ENCODE measurements at places on chromosomes 5 and 9.

DNA sequence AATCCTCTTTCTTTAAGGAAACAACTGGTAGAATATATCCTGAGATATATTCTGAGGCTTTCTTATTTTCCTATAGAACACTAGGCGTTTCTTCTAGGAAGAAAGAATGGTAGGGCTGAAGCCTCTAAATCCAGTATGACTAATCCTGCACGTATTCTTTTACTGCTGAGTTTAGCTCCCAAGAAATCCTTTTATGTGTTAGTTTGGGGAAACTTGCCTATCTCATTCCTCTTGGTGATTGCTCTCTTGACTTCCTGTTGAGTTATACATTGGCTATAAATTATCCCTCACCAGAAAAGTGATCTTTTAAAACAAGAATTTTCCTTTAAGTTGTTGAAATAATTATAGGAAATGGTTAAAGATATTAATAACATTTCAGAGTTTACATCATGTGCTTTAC lies 422.9 kb downstream of the TMEM161B start:
- DNase-seq = no peak

GRCh38 chr9:18761742-18762300 lies 271.2 kb downstream of the SAXO1 start:
- no peak for DNase-seq

DNA sequence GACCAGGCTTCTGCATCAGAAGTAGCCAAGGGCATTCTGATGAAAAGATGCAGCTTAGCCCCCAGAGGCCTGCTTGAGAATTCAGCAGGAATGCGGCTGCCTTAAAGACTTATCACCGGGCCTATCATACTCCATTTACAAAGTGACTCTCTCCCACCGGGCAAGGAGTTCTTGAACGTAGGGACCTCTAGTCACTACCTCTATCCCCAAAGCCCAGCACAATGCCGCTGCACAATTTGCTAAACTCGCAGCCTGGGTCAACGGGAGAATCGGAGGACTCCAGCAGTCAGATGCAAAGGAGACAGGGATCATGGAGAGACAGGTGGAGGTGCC lies 661 bp downstream of the PDCL start:
- DNase-seq = peak; percentile 48

DNA sequence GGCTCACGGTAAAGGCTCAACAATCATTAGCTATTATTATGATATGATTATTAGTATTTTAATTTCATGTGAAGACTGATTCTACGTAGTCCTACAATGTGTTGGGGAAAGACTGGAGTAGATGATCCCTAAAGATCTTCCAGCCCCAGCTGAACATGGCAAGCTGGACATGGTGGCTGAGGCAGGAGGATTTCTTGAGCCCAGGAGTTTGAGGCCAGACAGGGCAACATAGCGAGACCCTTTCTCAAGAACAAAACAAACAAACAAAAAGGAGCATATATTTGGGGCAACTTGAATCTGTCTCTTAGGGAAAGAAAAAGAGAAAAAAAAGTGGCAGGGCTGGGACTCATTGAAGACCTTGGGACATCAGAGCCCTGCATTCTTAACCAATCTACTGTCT lies 16.2 kb upstream of the FAT2 start:
- DNase-seq = no peak

DNA sequence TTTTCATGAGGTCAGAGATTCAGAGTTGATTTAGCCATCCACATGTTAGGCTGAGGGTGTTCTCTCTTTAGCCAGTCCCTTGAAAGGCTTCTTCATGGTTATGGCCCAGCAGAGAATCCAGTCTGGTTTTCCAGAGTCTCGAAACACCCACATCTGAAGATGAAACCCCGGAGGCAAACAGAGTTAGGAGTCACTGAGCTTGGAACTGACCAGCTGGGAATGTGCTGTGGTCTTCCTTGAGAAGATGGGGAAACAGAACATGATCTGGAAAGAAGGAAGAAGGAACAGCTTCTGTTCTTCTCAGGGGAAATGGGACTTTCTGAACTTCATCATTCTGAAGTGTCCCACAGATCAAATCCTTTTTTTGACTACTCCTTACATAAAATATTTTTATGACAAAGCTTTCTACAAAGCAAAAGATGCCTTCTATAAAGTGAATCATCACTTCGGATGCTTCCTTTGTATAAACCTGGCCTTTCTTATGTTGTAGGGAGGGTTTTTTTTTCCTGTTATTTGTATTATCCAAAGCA lies 45.4 kb downstream of the ZNF618 start:
- DNase-seq = no peak

DNA sequence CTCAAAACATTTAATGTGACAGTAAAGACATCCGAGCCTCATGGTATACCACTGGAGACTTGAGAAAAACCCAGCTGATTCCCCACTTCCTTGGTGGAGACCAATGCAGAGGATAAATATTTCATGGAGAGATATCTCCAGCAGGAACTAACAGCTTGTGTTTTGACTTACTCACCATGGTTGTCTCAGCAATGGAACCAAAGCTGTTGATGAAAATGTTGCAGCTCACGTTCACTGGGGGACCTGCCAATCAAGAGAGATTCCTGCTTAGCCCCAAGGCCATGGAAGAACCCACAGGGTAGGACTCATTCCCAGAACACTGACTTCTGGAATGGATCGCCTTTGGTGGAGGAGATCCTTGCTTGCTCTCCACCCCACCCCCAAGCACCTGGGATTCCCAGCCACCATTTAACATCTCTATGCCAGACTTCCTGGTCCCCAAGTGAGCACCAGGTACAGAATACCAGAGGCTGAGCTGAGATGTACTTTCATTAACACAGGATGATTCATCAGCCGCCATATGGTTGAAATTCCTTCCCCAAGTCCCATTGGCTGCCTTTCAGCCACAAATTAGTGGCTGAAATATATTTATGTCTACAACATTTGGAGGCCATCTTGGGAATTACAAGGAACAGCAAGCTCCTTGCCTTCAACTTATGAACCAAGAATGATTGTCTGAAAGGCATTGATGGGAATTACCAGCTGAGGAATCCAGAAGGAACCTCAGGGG lies 37.9 kb downstream of the GLRA1 start:
- peak; percentile 52 for DNase-seq

- DNase-seq = no peak
These were observed 831 bp upstream of the TBC1D9B start for GRCh38 chr5:179908528-179908927.

DNA sequence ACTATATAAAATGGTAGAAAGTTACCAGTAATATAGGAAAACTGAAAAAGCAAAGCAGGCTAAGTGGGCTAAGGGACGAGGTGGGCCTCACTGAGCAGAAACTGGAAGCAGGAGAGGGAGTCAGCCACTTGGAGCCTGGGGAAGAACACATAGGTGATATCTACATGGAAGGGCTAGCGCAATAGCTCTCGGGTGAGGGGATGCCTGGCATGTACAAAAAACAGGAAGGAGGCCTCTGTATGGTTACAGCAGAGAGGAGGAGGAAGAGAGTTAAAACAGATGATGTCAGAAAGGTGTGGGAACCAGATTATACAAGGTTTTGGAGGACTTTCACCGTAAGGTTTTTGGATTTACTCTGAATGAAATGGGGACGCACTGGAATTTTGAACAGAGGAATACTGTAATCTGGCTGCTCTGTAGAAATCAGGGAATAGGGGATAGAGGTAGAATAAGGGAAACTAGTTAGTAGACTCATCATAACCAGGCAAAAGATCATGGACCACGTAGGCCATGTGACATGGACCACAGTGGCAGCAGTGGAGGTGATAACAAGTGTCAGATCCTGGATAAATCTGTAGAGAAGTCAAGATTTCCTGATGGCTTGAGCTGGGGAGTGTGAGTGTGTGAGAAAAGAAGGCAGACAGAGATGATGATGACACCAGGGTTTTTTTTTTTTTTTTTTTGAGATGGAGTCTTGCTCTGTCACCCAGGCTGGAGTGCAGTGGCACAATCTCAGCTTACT lies 52.5 kb downstream of the FNBP1 start:
- DNase-seq = no peak

GRCh38 chr9:89929673-89930480 lies 325.1 kb downstream of the GADD45G start:
- no peak for DNase-seq

- DNase-seq = no peak
These were observed 22.7 kb upstream of the LECT2 start for GRCh38 chr5:135977375-135977928.

DNA sequence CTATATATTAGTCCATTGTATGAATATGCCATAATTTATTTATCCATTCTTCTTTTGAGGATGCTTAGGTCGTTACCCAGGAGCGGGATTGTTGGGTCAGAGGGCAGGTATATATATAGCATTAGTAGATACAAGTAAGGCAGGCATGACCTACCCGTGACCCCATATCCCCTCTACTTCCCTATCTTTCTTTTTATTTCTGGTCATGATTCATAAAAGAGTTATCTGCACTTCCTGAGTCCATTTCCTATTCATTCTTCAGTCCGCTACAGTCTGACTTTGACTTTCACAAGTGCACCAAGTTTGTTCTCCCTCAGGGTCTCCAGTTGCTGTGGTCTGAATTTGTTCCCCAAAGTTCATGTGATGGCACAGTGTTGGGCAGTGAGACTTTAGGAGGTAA lies 6.9 kb downstream of the RHOBTB3 start:
- DNase-seq = peak; percentile 16

- DNase-seq = no peak
These were observed 14.6 kb downstream of the ANKS6 start for GRCh38 chr9:98781588-98782383.

DNA sequence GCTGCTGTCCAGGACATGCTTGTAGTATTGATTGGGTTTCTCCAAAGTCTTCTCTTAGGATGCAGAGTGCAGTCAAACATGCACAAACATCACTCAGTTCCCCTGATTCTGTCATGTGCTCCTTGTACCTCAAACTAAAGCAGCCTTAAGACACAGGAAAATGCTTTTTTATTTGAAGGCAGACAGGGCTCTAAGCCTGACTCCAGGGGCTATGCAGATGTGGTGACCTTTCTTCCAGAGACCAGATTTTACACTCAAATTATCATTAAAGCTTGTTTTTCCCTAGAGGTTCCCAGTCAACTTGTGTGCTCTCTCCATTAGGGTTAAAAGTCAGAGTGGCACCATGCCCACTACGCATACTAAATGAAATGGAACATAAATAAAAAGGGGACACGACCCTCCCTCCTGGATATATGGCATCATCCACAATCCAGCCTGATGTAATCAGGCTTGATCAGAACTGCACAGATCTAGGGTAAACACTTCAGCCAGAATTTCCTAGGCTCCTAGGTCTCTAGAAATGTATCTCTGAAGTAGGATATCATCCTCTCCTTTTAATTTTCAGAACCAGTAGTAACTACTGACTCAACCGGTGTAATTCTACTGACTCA lies 771.1 kb downstream of the NR2F1-AS1 start:
- DNase-seq = no peak

- DNase-seq = peak; percentile 99
These were observed 34.2 kb downstream of the MTAP start for GRCh38 chr9:21836437-21837161.

DNA sequence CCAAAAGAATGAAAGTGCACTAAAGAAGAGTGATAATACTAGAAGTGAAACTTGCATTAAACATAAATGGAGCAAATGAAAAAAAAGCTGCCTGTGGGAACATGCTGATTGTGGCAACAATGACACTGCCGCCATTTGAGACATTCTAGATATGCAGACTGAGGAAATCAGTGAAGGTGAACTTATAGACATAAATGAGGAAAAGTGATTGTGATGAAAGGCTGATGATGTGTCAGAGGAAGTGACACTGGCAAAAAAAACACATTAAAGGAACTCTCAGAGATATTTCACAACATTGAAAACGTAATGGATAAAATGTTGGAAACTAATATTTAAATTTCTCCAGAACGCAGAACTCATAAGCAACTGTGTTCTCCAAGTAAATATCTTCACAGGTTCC lies 1.2 kb downstream of the ERCC8 start:
- DNase-seq = no peak

DNA sequence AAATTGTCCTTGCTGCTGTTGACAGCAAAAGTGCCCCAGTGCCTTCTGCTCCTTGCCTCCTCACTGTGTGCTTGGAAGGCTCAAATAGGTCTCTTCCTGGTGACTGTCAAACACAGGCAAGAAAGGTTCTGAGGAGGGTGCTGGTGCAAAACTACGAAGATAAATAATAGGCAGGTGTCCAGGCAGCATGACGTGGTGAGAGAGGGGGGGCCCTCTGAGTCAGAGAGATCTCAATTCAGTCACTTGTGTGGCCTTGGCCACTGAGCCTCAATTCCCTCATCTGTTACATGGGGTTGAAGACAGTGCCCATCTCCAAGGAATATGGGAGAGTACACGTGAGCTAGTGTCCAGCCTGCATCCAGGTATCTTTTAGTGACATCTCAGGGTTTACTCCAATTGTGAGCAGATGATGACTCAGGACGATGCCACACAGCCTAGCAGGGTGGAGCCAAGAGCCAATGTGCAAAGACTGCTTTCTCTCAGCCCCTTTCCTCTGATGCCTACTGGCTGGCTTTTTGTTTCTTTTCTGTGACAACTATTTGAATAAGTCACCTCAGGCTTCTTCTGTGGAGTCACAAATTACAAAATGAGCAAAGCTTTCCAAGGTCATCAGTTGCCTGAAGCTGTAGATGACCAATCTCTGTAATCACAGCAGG lies 29.7 kb upstream of the SMIM32 start:
- DNase-seq = no peak

DNA sequence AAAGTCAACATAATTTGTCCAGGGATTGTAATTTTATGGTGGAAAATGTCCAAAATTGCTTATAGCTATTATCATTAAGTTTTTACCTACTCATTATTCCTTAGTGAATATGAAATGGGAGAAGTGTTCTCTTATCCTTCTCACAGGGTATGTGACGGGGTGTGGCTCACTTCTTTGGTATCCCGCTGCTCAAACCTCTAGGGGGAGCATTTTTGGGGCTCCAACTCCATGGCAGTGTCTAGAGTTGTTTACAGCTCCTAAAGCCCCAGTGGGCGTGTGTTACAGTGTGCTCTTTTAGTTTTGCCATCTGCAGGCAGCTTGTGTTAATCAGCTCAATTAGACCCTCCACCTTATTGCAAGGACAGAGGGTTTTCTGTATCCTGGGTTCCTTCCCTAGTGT lies 89.4 kb downstream of the CDKN2A start:
- DNase-seq = peak; percentile 26

DNA sequence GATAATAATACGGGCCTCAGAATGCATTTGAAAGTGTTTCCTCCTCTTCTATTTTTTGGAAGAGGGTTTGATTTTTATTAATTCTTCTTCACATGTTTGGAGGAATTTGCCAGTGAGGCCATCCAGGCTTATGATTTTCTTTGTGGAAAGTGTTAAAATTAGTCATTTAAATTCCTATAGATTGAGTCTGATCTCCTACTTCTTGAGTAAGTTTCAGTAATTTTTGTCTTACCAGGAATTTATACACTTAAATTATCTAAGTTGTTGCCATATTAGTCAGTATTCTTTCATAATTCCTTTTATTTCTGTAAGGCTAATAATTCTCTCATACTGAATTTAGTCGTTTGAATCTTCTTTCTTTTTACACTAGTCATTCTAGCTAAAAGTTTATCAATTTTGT lies 25.2 kb upstream of the HAPLN1 start:
- DNase-seq = peak; percentile 11

- DNase-seq = no peak
These were observed 1.0 kb upstream of the RASGRF2 start for GRCh38 chr5:80959138-80959537.

GRCh38 chr5:131163276-131164119 lies 1.6 kb downstream of the HINT1 start:
- DNase-seq = peak; percentile 32
